Activated CD8-positive, alpha-beta memory T cell treated with anti-CD3 and anti-CD28 coated beads for 1 hour (primary cell): ENCODE measurements at places on chromosomes 12 and 14.

DNA sequence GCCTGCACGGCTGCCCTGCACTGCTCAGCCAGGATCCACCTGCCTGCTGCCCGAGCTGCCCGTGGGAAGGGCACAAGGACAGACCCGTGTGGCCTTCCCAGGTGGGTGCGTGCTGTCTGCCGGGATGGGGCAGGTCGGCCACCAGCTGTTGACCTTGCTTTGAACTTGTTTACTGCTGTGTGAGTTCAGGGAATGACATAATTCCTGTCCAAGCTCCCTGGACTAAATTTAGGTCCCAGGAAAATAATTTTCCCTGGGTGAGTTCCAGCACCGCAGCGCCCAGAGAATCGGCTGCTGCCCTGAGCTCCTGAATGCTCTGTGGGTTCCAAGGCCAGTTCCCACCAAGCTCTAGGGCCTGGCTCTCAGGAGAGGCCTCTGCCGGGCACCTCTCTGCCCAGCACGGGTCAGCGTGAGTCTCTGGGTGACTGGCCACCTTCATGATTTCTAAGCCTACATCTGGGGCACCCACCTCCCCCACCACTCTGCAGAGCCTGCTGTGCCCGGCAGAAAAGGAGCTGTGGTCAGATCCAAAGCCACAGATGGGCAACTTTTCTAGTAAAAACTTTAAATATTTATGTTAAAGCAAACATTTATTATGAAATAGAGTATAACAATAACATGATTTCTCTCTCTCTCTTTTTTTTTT is 27.2 kb upstream of the MLXIP start:
- DNase-seq, result no peak

DNA sequence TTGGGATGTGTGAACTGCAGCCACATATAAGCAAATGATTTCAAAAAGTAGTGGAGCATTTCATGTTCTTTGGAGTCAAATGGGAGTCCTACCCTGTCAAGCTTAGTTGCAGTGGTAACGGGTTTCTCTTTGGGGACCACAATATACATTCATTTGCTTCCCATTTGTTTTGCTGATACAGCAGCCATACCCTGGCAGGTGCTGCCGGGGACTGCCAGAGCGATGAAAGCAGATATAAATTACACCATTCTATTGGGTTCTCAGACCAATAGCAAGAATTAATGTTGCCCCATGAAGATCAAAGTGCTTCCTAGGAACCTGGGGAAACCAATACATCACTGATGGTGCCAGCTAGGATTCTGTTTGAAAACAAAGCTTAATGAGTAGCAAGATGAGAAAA is 1621.5 kb upstream of the FLRT2 start:
- DNase-seq, result no peak

- DNase-seq, result no peak
These were observed 21.2 kb downstream of the ZFP36L1 start for GRCh38 chr14:68771631-68772030.

DNA sequence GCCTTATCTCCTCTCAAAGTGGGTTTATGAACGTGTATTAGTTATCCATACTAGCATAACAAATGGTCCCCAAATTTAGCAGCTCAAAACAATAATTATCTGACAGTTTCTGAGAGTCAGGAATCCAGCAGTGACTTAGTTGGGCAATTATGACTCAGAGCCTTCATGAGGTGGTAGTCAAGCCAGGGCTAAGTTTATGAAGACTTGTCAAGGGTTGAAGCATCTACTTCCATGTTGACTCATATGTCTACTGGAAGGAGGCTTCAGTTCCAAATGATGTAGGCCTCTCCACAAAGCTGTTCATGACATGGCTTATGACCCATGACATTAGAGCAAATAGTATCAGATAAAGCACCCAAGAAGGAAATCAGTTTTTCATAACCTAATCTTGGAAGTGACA is 73.2 kb downstream of the IPO8 start:
- no peak for DNase-seq

DNA sequence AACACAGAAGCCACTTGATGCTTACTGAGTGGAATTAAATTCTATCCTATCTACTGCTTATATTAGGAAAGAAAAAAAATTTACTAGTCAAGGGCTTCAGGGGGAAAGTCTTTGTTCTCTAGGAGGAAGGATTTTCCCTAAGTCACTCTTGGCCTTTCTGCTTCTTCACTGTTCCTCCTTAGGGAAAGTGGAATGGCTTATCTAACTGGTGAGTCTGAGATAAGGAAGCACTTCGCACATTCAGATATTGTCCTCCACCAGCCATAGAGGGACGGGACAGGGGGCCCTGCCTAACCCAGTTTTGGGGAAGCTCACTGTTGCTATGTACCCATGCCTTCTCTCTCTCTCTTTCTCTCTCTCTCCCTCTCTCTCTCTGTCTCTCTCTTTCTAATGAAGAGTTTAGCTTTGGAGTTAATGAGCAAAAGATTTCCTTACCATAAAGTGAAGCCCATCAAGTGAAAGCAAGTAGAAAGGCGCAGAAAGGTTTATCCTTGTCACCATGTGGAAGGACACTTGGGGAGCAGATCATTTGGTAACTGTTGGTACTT is 450.6 kb downstream of the ZFP36L1 start:
- no peak for DNase-seq

GRCh38 chr14:104563191-104563741 is 16.3 kb upstream of the C14orf180 start:
- DNase-seq, result no peak

DNA sequence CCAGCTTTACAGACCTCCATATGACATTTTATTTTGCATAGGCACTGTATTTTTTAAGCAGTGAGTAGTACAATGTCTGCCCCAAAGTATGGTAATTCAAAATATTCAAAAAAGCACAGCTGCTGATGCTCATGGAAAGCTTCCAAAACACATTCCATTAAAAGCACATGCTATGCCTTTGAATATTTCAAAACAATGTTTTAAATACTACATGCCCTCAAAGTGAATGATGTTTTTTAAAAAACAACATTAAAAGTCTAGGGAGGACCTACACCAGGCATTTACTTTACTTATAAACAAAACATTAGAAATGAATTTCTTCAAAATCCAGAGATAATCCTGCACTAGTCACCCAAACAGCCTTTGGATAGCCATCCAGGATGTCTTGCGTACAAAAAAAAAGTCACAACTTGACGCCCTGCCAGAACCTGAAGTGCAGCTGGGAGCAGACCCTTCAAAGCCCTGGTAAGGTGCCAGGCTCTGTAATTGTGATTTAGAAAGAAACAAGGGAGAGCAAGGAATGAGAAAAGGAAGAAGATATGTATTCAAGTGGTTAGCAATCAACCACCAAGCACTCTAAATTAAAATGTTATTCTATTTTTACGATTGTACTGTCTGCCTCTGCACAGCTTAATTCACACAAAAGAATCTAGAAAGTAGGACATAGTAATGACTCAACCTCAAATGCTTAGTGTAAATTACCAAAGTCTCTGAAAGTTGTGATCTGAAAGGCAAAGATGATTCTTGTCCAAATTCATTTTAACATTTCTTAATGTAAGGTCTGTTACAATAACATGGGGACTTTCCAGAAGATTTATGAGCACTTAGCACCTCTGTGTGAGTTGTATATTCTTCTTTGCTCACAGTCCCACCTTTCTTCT is 31.9 kb downstream of the CEP83 start:
- no peak for DNase-seq
